Vagina (tissue), 2 donors: ENCODE measurements at places on chromosomes 1 and 21.

DNA sequence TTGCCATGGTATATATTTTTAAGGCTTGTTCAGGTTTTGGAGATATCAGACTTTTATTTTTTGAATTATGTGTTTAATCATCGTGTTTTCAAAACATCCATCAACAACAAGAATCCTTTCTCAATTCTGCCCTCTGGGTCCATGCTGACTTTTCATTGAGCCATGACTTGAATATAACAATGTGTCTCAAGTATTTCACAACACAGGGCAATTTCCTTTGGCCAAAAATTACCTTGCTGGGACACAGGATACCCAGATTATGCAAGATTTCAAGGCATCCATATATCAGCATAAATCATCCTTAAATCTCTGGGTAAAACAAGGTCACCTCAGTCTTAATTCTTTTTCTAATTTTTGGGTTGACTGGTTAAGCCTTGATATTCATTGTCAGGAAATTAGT is 411.2 kb upstream of the USP24 start:
- DNase-seq, result no peak

DNA sequence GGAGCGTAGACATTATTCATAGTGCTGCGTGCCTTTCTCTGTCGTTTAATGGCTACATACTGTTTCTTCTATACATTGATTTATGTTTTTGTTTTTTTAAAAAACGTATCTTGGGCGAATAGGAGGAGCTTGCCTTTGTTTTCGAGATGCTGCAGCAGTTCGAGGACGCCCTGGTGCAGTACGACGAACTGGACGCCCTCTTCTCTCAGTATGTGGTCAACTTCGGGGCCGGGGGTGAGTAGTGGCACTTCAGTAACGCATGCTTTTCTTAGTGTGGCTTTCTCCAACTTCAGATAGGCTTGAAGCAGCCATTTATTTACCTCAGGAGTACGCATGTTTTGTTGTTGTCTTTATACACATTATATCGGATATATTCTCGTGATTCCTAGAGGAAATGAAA is 46.9 kb downstream of the TRAPPC10 start:
- DNase-seq, result no peak

- DNase-seq, result no peak
Measured at GRCh38 chr1:87117761-87118368, 203.4 kb downstream of the HS2ST1 start.

DNA sequence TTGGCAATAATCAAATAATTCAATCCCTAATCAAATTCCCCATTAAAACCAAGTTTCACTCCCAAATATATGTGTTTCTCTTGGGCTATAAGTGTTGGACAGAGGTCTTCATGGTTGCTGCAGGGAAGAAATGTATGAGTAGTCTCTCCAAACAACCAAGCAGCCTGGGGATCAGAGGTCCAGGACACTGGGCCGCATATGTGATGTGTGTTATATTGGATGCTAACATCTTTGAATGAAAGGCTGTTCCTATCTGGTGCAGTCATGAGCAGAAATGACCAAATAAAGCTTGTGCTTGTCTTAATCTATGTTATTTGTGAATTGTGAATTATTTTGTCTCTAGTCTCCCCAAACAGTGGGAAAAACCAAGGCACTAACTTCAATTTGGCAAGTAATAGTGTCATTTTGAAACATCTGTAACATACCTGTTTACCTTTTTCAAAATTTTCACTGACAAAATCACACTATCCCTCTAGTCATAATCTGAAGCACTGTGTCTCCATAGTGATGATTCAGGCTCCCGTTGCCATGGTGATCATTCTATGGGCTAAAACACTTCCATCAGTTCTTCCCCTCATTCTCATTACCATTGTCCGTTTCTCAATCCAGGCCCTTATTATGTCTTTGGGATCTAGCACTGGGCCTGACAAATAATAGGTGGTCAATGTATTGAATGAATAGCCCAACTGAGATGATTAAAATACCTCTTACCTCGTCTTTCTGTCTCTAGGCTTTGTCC is 12.5 kb upstream of the TADA1 start:
- DNase-seq, result no peak
